HT1080 (cell line): ENCODE measurements at places on chromosomes 5 and 9. TPM values are rescaled to one million over a fixed set of nuclear protein-coding genes. Genes with fewer than 3 reads are reported as not detected.

Gene FGD3
- total RNA-seq = 0.06 TPM in 1 of 2 replicates, not detected in the other

Gene NEUROG1
- not detected in 2 replicates for total RNA-seq

Gene GMCL2
- total RNA-seq = not detected in 2 replicates

Gene NUTM2F
- not detected in 2 replicates for total RNA-seq

Gene FGFR4
- 2.2 and 3.4 TPM in 2 replicates for total RNA-seq

Gene TJP2
- total RNA-seq = 107 and 115 TPM in 2 replicates

Gene CARTPT
- total RNA-seq = not detected in 2 replicates

Gene MYOT
- not detected in 2 replicates for total RNA-seq

Gene SPATA6L
- 0.92 and 1.0 TPM in 2 replicates for total RNA-seq

Gene GABRA1
- not detected in 2 replicates for total RNA-seq

Gene TNFSF15
- total RNA-seq = 0.23 and 0.53 TPM in 2 replicates

Gene FAXDC2
- total RNA-seq = 0.90 and 1.4 TPM in 2 replicates

Gene DOCK2
- 2.1 and 2.9 TPM in 2 replicates for total RNA-seq

Gene EPB41L4A
- 0.30 TPM in 1 of 2 replicates, not detected in the other for total RNA-seq

Gene CCNO
- total RNA-seq = 1.9 and 3.2 TPM in 2 replicates

Gene ELOVL7
- total RNA-seq = 2.6 and 4.4 TPM in 2 replicates

Gene LURAP1L
- total RNA-seq = 10.0 and 13.5 TPM in 2 replicates

Gene CDX1
- total RNA-seq = not detected in 2 replicates

Gene DTWD2
- total RNA-seq = 5.8 and 8.2 TPM in 2 replicates

Gene CORO2A
- total RNA-seq = 9.2 and 12.5 TPM in 2 replicates

Gene PCDHB5
- total RNA-seq = 0.10 and 0.90 TPM in 2 replicates

Gene PKD2L2
- total RNA-seq = not detected in 2 replicates

Gene ARID3C
- total RNA-seq = not detected in 2 replicates

Gene KCNT1
- not detected in 2 replicates for total RNA-seq

Gene AGTPBP1
- 8.6 and 10.2 TPM in 2 replicates for total RNA-seq

Gene PCDHA1
- 0.03 and 0.23 TPM in 2 replicates for total RNA-seq

Gene LRRC14B
- not detected in 2 replicates for total RNA-seq

Gene C5orf22
- 13.7 and 17.7 TPM in 2 replicates for total RNA-seq

Gene OLFML2A
- total RNA-seq = 0.20 and 0.69 TPM in 2 replicates

Gene TRIM7
- total RNA-seq = 12.6 and 15.4 TPM in 2 replicates

Gene C9
- not detected in 2 replicates for total RNA-seq

Gene ABO
- not detected in 2 replicates for total RNA-seq

Gene MLANA
- 0.11 TPM in 1 of 2 replicates, not detected in the other for total RNA-seq

Gene PCDHGA11
- 0.42 and 0.50 TPM in 2 replicates for total RNA-seq

Gene TMC1
- not detected in 2 replicates for total RNA-seq

Gene SHOC1
- total RNA-seq = not detected in 2 replicates

Gene OTP
- not detected in 2 replicates for total RNA-seq

Gene C9orf78
- total RNA-seq = 86.5 and 101 TPM in 2 replicates

Gene SLC6A19
- not detected in 2 replicates for total RNA-seq

Gene PCDHA12
- total RNA-seq = not detected in 2 replicates

Gene ANKHD1
- 25.2 and 29.0 TPM in 2 replicates for total RNA-seq

Gene ADRA1B
- 0.27 and 1.1 TPM in 2 replicates for total RNA-seq

Gene IFNA2
- not detected in 2 replicates for total RNA-seq
